ENCODE measurements at places on chromosomes 2 and 18. TPM values are rescaled to one million over a fixed set of nuclear protein-coding genes. Genes with fewer than 3 reads are reported as not detected.

DNA sequence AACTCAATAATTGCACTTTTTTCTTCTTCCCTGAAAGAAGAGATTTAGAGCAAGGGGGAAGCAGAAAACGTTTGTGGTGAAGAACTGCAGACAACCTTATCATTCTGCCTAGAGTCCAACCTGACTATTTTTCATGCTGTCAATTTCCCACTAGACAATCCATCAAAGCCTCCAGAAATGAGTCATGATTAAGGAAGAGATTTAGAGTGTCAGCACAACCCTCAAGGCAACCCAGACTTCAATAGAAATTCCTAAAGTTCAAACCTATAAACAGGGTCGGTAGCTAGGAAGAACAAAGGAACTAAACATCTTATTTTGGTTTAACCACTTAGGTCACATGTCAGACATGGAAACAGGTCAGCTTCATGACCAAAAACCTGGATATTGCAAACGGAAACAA lies 86.9 kb downstream of the SLC25A12 start:
- no peak overlapping the region for H3K4me3 ChIP-seq
- DNase-seq, result no peak
- no peak overlapping the region for H3K27ac ChIP-seq
- H3K4me1 ChIP-seq, result no peaks in the 10 kb centered on the region

DNA sequence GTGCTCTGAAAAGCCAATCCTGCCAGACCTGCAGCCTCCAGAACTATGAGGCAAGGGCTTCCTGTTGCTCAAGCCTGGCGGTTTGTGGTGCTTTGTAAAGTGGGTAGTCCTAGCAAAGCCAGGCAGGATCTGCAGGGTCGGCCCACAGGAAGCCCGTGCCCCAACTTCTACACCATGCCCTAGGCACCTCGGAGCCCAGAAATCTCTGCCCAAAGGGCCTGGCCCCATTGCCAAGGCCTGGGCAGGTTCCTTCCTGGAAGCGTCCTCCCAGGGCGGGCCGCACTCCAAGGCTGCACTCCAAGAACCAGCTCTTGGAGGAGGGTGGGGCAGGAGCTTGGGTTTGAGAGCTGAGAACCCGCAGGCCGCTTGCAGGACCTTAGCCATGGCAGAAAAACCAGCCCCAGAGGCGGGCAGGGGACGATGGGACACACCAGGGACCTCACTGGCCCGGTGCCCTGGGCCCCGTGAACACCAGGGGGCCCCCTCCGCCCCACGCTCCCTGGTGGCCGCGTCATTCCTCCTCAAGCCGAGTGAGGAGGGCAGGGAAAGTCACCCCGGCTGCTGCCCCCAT lies 37.2 kb upstream of the ID2 start:
- H3K27me3 ChIP-seq, result no peaks in the 10 kb centered on the region
- H3K27ac ChIP-seq, result no peak overlapping the region
- no peaks in the 10 kb centered on the region for H3K36me3 ChIP-seq
- H3K4me3 ChIP-seq, result no peak overlapping the region
- no peak for DNase-seq

- peaks cover 23% of the 10 kb centered on the region for H3K4me1 ChIP-seq
- peak; percentile 53 for DNase-seq
Measured at GRCh38 chr2:173589604-173590275, 235.1 kb downstream of the CDCA7 start.

DNA sequence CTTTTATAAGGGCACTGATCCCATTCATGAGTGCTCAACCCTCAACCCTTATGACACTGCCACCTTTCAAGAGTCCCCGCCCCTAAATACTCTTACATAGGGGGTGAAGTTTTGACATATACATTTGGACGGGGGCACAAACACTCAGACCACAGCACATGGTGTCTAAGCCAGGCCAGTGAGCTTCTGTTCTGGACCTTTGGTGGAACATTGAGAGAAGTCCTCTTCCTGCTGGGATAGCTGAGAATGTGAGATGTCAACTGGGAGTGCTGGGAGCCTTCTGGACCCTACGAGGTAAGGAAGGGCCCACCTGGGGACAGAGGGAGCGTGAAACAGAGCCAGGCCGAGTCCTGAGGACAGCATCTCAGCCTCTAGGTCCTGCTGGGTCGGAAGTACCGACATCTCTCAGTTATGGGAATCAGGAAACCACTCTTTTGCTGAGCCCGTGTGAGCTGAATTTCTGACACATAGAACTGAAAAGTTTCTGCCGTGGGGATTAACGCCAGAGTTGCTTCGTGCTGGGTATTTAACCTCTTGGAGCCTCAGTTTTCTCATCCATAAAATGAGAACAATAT lies 114.9 kb downstream of the PDCL3 start:
- H3K27me3 ChIP-seq, result no peaks in the 10 kb centered on the region
- H3K36me3 ChIP-seq, result no peaks in the 10 kb centered on the region
- H3K4me1 ChIP-seq, result no peaks in the 10 kb centered on the region
- no peak overlapping the region for H3K4me3 ChIP-seq
- no peak for DNase-seq
- no peak overlapping the region for H3K27ac ChIP-seq

DNA sequence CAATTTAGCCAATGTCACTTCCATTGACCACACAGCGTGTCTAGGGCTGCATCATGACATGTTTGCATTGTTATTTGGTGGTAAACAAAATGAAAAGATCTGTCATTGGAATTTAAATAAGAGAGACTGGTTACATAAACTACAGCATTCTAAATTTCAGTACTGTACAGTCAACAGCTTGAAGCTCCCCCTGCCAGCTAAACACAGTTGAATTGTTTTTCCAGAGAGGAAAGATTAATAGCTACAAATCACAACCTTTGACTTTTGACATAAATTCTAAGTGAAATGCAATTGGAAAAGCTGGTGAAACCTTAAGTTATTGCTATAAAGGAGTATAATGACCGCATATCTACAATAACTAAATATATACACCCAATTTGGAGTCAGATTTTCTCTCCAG lies 1600.0 kb upstream of the ACVR2A start:
- no peak for DNase-seq
- H3K4me1 ChIP-seq, result peaks cover 8% of the 10 kb centered on the region

DNA sequence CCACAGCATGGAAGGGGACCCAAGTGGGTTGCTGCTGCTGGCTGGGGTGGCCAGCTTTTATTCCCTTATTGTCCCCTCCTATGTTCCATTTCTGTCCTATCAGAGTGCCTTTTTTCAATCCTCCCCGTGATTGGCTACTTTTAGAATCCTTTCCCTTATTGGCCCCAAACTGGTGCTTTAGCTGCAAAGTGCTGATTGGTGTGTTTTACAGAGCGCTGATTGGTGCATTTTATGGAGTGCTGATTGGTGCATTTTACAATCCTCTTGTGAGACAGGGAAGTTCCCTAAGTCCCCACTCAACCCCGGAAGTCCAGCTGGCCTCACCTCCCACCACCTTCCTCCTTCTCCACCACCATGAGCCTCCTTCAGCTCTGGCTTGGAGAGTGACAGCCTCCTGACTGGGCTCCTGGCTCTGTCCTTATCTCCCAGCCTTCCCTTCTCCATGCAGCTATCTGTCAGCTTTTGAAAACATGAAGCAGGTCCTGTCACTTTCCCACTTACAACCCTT lies 20.7 kb upstream of the PLB1 start:
- H3K27ac ChIP-seq, result no peak overlapping the region
- no peaks in the 10 kb centered on the region for H3K27me3 ChIP-seq
- peaks cover 8% of the 10 kb centered on the region for H3K4me1 ChIP-seq

DNA sequence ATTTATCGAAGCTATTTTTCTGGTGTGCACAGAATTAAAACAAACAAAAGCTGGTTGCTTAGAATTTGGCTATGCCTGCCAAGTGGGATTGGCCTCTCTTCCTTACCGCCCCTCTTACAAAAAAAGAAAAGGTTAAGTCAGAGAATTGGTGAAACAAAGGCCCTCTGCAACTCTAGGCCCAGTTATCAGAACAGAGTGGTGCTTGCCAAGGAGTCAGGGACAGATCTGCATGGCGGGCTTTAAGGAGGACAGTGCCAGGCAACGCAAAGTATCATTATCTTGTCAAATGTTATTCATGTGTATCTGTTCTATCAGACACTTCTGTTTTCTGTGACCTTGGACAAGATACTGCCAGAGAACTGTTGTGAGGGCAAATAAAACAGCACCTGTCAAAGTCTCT lies 78.3 kb downstream of the TGIF1 start:
- DNase-seq, result peak; percentile 20
- H3K36me3 ChIP-seq, result no peaks in the 10 kb centered on the region
- no peak overlapping the region for H3K27ac ChIP-seq
- no peak overlapping the region for H3K4me3 ChIP-seq

DNA sequence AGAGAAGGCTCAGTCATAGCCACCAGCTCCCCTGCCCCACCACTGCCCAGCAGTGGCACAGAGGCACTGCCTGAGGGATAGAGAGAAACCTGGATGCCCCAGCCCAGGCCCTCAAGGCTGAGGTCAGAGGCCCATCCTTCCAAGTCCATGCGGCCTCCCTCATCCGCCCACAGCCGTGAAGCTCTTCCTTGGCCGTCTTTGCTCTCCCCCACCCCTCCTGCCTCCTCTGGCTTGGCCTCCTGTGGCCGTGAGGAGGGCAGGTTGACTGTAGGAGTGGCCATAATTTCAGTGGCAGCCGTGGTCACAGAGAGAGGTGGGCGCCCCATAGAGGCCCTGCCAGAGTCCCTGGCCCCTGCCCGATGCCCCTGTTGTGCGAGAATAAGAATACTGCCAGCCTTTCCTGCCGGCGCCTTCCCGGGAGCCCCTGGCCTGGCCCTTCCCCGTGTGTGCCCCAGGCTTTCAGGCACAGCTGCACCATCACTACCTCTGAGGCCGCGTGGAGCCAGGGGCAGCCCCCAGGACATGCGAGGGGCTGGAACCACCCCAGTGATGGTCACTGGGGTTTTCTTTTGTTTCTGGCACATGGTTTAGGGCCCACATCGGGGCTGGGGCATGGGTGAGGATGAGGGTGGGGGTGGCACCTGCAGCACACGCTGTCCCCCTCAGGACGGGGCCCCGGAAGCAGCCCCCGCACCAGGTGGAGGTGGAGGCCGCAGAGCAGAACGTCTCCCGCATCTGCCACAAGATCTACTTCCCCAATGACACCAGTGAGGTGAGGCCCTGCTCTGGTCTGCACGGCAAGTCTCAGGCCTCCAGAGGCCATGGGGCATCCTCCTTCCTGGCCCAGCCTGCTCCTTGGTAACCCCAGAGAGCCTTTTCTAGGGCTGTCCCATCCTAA lies 13.1 kb upstream of the GPR17 start:
- H3K27me3 ChIP-seq, result no peaks in the 10 kb centered on the region
- no peak for DNase-seq
- H3K27ac ChIP-seq, result no peak overlapping the region
- H3K4me1 ChIP-seq, result peaks cover 5% of the 10 kb centered on the region
- no peak overlapping the region for H3K4me3 ChIP-seq

DNA sequence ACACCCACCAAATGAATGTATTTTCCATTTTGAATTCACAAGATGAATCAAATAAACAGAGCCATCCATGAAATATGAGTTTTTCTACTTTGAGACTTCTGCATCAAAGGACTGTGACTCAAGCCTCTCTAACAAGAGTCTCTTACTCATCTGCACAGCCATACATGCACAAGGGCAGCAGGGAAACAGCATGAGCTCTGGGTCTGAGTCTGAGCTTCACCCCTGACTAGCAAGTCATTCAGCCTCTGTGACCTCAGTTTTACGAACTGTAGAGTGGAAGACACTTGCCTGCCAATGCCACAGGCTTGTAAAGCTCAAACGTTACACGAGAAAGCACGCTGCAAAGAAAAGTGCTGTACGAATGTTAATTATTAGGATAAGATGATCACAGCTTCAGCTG lies 42.9 kb downstream of the MREG start:
- H3K36me3 ChIP-seq, result no peaks in the 10 kb centered on the region
- H3K27ac ChIP-seq, result no peak overlapping the region
- no peak overlapping the region for H3K4me3 ChIP-seq
- no peaks in the 10 kb centered on the region for H3K27me3 ChIP-seq
- H3K4me1 ChIP-seq, result no peaks in the 10 kb centered on the region

GRCh38 chr2:55439101-55439397 lies 19.4 kb upstream of the CCDC88A start:
- H3K27ac ChIP-seq, result no peak overlapping the region
- no peaks in the 10 kb centered on the region for H3K4me1 ChIP-seq
- no peaks in the 10 kb centered on the region for H3K27me3 ChIP-seq

- H3K36me3 ChIP-seq, result peaks cover 3% of the 10 kb centered on the region
- H3K4me3 ChIP-seq, result no peak overlapping the region
- H3K27ac ChIP-seq, result no peak overlapping the region
- no peaks in the 10 kb centered on the region for H3K27me3 ChIP-seq
- no peak for DNase-seq
Measured at GRCh38 chr2:3184167-3184566, 193.5 kb downstream of the EIPR1 start.

DNA sequence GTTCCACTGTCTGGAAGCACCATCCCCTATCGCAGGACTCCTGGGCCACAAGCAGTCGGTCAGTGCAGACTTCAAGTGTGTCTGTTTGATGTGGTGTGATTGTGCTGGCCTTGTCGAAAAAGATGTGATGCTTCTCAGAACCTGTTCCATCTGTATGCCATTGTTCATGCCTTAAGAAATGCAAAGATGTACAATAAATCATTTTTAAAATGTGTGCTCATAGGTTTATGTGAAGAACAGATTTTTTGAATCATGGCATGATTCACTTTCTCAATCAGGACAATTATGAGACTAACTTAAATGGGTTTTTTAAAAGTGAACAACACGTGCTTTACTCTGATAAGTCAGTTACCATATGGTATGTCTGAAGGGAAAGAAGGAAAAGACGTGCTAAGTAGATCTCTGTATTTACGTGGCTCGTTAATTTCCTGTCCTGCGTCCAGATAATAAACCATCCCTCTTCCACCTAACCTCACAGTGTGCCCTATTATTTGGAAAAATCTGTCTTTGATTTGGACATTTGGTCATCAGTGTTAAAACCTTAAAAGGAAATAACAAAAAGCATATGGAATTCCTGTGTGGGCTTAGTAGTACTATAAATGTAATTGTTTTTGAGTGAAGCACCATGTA lies 54.9 kb downstream of the PRKRA start:
- H3K36me3 ChIP-seq, result no peaks in the 10 kb centered on the region
- no peaks in the 10 kb centered on the region for H3K27me3 ChIP-seq
- no peak for DNase-seq

- H3K27me3 ChIP-seq, result no peaks in the 10 kb centered on the region
- no peaks in the 10 kb centered on the region for H3K4me1 ChIP-seq
- no peak overlapping the region for H3K4me3 ChIP-seq
- DNase-seq, result no peak
- H3K27ac ChIP-seq, result no peak overlapping the region
Measured at GRCh38 chr2:23690421-23691105, 236.4 kb downstream of the ATAD2B start.

DNA sequence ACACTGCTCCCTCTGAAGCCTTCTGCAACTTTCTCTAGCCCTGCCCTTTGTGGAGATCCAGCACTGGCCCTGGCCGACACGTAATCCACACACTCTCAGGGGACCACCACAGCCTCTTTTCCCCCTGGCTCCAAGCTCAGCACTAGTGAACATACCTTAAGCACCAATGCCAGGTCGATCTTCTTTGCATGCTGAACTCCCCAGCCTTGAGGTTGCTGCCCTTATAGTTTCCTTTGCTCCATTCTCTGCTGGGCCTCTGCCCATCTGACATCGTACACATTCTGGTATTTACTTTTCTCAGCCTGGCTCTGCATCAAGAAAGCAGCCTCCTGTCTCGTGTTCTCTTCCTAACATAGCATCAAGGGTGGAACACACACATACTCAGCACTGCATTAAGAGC lies 361.5 kb downstream of the LPIN1 start:
- H3K4me1 ChIP-seq, result no peaks in the 10 kb centered on the region
- H3K27me3 ChIP-seq, result no peaks in the 10 kb centered on the region
- H3K4me3 ChIP-seq, result no peak overlapping the region

The RAB27B gene
- total RNA-seq, result 0.21 TPM

The SYT4 gene
- 3.0 TPM for total RNA-seq

The OTX1 gene
- not detected for total RNA-seq

The TWIST2 gene
- total RNA-seq, result 10.4 TPM

The KCNS3 gene
- 6.2 TPM for total RNA-seq

The WDR54 gene
- total RNA-seq, result 6.5 TPM

The CD207 gene
- total RNA-seq, result not detected

The KRTCAP3 gene
- 21.4 TPM for total RNA-seq

The CACNB4 gene
- 3.1 TPM for total RNA-seq

All from thyroid gland (tissue), 4 donors.